Urinary bladder (tissue), 4 donors: ENCODE measurements at places on chromosomes 7 and 10. TPM values are rescaled to one million over a fixed set of nuclear protein-coding genes. Genes with fewer than 3 reads are reported as not detected.

DNA sequence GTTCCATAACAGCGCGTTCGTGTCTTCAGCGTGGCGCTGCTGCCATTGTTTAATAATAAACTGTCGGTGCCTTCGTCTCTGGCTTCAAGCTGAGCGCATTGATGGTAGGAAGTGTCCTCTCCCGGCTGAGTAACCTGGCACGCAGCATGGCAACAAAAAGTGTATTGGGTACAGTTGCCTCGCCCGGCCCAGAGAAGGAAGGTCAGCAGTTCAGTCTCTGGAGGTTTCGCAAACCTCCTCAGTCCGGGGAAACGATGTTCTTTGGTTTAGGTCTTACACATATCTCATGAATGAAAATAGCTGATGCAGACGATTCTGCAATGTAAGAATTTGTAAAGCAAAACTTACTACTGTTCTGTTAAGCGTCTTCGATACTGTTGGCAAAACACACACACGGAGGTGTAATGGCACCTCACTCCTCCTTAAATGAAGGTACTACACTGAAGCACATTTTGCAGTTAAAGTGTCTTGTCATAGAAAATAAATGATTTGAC is 739 bp upstream of the CCDC186 start:
- DNase-seq = no peak

GRCh38 chr10:132783165-132783939 is 2.6 kb downstream of the NKX6-2 start:
- no peak for DNase-seq

- DNase-seq = no peak
Observed at GRCh38 chr7:75033064-75033463, 40.5 kb downstream of the RCC1L start.

DNA sequence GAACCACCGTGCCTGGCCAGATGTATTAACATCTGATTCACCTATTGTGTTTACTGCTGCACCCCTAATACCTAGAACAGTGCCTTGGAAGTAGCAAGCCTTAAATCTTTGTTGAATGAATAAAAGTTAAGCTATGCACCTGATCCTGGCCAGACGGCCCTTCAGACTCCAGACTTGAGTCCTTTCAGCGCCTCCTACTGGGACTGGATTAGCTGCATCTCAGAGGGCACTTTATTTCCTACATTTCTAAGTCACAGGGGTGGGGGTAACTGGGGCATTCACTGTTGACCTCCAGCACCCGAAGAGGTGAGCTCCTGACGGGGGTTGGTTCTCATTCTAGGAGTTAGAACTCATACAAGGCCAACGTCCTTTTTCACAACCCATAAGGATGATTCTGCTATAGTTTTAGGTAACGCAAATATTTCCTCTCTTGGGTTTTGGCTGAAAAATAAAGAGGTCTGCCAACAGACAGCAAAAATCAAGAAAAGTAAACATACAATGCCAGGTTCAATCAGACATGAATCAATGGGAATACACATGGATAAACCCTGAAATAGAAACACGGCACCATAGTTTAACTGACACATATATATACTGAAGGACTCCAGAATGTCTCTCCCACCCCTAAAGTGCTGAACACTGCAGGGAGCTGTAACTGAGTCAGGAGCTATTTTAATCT is 48.0 kb upstream of the DLG5 start:
- no peak for DNase-seq

- DNase-seq = no peak
Observed at GRCh38 chr10:54667136-54667535, 133.9 kb downstream of the PCDH15 start.

DNA sequence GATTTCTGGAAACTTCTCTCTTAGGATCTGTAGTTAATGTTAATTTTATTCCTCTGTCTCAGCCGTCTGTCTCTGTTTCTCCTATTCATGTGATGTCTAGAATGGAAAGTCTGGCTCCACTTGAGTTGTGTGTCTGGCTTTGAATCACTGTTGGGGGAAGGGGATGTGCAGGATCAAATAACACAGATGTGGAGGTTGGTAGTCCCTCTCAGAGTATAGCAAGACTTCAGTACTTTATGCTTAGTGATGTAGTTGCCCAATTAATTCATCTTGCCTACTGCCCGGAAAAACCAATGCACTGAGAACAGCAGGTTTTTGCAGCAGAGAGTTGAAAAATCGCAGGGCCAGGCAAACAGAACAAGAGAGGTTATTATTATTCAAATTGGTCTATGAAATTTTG is 79.2 kb downstream of the PHTF2 start:
- DNase-seq = no peak

DNA sequence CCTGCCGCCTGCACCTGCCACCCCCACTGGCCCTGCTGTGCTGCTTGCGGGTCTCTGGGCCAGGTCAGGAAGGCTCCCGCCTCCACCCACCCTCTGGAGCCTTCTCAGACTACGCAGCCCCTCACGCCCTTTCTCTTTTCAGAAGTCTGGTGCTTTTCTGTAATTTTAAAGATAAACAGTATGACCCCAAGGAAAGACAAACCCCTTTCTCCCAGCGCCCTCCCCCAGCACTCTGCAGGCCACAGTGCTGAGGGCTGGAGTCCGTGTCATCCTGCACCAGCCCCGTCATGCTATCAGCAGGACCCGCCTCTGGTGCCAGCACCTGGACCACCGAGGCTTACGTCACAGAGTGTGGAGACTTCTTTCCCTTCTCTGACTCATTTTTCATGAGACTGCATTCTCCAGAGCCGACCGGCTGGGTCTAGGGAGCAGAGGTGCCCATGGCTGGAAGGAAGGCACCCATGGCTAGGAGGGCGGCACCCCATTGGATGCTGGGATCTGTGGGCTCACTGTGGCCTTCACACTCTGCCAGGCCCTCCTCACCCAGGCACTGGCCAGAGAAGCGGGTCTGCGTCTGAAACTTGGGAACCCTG is 53.4 kb downstream of the CFAP46 start:
- no peak for DNase-seq

DNA sequence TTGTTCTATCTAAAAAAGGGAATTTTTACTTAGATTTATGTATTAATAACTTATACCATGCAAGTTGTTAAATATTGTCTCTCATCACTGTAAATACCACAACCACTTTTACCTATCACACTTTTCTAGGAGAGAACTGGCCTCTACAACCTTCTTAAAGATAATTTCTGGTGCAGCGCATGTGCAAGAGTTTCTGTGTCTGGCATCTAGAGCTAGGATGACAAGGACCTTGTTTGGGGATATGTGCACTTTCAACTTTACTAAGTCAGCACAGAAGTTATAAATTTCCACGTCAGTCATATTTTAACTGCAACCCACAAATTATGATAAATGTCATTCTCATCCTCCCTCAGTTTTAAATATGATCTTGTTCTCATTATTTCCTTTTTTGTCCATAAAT is 156.9 kb upstream of the ADCY1 start:
- DNase-seq = no peak

DNA sequence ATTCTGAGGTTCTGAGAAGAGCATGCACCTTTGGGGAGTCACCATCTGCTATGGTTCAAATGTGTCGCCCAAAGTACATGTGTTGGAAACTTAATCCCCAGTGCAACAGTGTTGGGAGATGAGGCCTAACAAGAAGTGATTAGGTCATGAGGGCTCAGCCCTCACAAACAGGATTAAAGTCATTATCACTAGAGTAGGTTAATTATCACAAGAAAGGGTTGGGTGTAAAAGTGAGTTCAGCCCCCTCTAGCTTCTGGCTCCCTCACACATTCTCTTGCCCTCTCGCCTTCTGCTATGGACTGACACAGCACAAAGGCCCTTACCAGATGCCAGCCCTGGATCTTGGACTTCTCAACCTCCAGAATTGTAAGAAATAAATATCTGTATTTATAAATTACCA is 100.3 kb upstream of the C10orf90 start:
- no peak for DNase-seq

GRCh38 chr10:6124666-6125065 is 35.8 kb downstream of the RBM17 start:
- DNase-seq = no peak

GRCh38 chr10:117071286-117072050 is 66.5 kb upstream of the SHTN1 start:
- no peak for DNase-seq

- no peak for DNase-seq
Observed at GRCh38 chr7:1709281-1709680, 39.2 kb downstream of the ELFN1 start.

- no peak for DNase-seq
Observed at GRCh38 chr10:76012716-76013327, 581.4 kb downstream of the LRMDA start.

GRCh38 chr7:78350926-78351325 is 552.4 kb downstream of the PHTF2 start:
- DNase-seq = no peak

DNA sequence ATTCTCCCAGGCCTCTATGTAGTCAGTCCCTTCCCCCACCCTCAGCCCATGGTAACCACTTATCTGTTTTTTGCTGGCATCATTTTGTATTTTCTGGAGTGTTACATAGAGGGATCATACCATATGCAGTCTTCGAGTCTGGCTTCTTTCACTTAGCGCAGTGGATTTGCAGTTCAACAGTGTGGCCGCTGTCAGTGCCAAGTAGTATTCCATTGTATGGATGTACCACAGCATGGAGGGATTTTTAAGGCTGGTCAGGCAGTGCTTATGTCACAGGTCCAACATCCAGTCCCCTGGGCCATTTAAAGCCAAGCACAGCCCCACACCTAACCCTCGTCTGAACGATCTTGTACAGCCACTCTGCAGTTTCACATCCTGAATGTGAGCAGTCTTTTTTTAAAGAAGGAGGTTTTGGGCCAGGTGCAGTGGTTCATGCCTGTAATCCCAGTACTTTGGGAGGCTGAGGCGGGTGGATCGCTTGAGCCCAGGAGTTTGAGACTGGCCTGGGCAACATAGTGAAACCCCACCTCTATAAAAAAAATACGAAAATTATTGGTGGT is 121.8 kb downstream of the CUX1 start:
- DNase-seq = no peak

DNA sequence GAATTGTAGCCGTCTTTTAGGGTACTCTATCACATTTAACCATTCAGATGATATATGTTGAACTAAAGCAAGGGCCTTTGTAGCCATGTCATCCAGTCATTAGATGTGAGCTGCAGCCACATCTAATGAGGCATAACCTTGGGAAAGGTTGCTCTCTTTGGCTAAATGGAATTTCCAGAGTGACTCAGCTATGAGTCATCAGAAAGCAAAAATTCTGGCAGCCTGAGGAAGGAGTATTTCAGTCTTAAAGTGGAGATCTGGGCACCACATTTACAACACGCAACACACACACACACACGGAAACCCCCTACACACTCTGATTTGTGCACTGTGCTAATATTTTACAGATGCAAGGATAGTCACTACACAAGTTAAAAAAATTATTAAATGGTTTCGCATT is 176.9 kb upstream of the ZWINT start:
- no peak for DNase-seq

DNA sequence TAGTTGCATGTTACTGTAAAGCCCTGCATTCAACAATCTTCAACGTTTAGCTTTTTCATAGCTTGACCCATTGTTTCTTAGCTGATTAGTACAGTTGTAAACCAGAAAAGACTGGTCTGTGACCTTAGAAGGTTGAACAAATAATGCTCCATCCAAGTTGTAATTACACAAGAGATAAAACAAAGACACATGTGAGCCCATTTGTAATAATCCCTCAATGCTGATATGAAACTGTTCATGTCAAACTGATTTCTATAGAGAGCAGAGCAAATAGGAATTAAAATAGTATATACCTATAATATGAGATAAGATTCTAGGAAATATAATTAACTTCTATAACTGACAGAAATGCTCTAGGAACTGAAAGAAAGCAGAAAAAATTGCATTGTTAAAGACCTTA is 94.7 kb upstream of the SLC25A13 start:
- no peak for DNase-seq

DNA sequence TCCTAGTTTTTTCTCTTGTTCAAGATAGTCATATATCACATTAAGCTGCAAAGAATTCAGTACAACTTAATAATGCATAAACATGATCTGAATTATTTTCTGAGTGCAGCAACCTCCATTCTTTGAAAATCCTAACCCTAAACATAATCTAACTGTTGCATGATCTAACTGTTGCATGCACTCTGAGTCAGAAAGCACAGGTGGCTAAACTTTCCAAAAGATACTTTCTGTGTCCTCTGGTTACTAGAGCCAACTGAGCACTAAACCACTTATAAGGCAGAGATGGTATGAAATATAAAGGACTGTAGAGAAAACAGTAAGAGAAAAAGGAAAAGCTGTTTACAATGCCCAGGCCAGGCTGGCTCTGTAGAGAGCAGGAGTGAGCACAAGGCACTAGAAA is 23.0 kb upstream of the FAM133B start:
- DNase-seq = no peak

DNA sequence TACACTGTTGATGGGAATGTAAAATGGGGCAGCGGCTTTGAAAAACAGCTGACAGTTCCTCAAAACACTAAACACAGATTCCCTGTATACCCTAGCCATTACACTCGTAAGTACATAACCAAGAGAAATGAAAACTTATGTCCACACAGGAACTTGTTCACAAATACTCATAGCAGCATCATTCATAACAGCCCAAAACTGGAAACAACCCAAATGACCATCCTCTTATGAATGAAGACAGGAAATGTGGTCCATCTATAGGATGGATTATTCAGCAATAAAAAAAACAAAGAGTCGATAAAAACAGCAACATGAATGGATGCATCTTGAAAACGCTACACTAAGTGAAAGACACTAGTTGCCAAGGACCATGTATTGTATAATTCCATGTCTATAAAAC is 23.7 kb downstream of the NMT2 start:
- DNase-seq = no peak

- no peak for DNase-seq
Observed at GRCh38 chr7:80876894-80877414, 41.9 kb downstream of the SEMA3C start.

DNA sequence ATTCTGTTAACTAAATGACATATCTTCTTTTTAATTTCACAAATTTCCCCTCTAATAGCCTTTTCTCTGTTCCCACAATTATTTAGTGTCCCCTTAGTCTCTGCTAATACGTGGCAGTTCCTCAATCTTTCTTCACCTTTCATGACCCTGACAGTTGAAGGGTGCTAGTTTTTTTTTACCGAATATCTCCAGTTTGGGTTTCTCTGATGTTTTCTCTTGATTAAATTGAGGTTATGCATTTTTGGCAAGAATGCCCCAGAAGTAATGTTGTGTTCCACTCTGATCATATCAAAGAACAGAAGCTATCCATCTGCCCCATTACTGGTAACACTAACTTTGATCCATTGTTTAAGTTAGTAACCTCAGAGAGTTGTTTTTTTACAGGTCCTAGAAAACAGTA is 133.6 kb upstream of the ASAH2 start:
- no peak for DNase-seq

GRCh38 chr10:116097239-116097784 is 175.7 kb downstream of the GFRA1 start:
- no peak for DNase-seq

- no peak for DNase-seq
Observed at GRCh38 chr7:4919969-4920766, 36.7 kb upstream of the RADIL start.

The TRUB1 gene
- 10.4 TPM for polyA plus RNA-seq

The FXYD4 gene
- polyA plus RNA-seq = not detected

The FANK1 gene
- 1.5 TPM for polyA plus RNA-seq

The MYO3A gene
- 0.09 TPM for polyA plus RNA-seq

The LBX1 gene
- polyA plus RNA-seq = not detected

The STK31 gene
- polyA plus RNA-seq = 0.06 TPM

The SND1 gene
- 102 TPM for polyA plus RNA-seq

The MEOX2 gene
- 5.6 TPM for polyA plus RNA-seq

The LRRC61 gene
- polyA plus RNA-seq = 11.8 TPM

The DENND11 gene
- 7.4 TPM for polyA plus RNA-seq

The ADARB2 gene
- polyA plus RNA-seq = 1.0 TPM

The CCDC146 gene
- polyA plus RNA-seq = 6.6 TPM

The ASZ1 gene
- not detected for polyA plus RNA-seq
